Stimulated activated naive CD4-positive, alpha-beta T cell treated with Interleukin-2 at 50 U/mL for 16 hours (primary cell): ENCODE measurements at places on chromosomes 1 and 21.

- DNase-seq, result no peak
Observed at GRCh38 chr1:100502052-100502792, 35.7 kb upstream of the GPR88 start.

DNA sequence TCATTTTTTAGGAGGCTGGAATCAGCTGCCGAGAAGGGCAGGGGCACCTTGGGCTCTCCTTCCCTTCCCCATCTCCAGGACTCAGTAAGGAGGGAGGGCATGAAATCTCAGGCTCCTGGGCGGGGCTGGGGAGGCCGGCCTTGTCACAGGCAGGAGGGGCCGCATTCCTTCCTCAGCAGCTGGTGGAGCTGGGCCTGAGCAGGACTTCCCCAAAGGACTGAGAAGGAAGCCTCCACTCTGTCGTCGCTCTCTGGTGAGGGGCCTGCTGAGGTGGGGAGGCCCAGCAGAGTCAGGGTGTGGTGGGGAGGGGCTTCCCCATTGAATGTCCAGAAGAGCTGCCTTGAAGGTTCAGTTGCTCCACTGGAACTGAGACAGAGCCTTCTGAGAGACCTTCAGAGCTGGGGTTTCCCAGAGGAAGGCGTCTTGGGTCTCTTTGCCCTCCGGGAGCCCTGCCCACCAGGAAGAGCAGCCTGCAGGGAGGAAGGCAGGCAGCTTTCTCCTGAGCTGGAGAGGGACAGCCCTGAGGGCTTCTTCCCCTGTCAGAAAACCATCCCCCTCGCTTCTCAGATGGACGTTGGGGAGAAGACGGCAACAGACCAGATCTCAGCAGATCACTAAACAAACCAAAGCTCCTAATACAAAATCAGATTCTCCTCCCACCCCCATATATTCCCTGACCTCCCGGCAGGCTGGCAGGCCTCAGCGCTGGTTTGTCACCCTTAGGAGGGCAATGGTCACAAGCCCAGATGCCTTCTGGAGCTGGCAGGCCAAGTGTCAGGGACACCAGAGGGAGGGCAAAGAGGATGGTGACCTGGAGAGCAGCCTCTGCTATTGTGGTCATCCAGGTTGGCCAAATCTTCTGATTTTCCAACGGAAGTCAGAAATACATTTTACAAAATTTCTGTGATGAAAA is 10.7 kb downstream of the KCNA10 start:
- DNase-seq, result no peak

DNA sequence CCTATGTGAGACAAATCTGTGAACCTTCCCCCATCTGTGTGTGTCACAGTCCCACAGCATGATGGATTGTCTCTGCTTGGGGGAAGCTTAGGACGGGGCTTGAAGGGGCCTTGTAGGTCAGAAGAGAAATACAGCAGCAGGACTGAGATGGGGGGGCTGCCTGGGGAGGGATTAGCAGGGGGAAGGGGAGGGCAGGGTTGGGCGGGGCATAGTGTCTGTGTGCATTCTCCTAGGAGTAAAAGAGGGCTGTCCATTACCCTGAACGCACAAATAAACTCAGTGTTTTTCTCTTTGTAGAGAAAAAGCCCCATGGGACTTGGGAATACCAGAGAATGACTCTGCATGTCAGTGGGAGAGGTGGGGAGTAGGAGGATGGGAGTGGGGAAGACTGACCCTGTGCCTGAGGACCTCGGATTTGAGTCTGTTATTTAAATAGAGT is 16.4 kb downstream of the RNF220 start:
- DNase-seq, result no peak

- no peak for DNase-seq
Observed at GRCh38 chr1:35069746-35070145, 9.4 kb upstream of the ZMYM1 start.

DNA sequence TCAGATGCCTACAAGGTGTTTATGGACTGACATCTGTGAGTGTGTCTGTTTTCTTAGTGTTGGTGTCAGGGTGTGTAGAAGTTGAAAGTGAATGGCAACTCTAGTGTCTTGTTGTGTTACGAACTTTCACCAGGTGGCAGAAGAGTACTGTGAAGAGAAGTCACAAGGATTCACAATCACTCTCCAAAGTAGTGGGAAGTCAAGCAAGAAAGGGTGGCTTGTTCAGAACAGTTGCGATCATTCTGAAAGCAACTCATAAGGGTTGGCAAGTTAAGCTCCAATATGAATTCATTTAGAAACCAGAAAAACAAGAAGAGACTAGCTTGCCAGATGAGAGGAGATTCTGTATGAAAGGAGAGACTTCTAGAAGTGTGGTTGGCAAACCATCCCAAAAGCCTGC is 86.1 kb downstream of the FASLG start:
- DNase-seq, result no peak

GRCh38 chr1:58460469-58460868 is 86.1 kb downstream of the OMA1 start:
- DNase-seq, result no peak

GRCh38 chr1:85484264-85484663 is 19.3 kb upstream of the DDAH1 start:
- DNase-seq, result no peak

DNA sequence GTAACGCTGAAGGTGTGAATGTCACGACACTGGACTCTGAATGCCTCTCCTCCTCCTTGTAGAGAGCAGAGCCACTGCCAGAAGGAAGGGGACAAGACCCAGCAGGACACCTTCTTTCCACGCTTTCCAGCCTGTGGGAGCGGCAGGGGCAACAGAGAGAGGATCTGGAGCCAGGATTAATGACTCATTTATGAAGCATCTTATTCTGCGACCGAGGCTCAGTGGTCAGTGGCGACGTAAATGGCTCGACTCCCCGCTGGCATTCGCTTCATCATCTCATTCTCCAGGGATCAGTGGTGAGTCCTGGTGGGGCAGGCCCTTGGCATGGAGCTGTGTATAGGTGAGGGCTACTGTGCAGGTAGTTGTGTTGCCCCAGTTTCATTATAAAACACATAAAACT is 4.6 kb downstream of the SLC37A1 start:
- DNase-seq, result no peak

DNA sequence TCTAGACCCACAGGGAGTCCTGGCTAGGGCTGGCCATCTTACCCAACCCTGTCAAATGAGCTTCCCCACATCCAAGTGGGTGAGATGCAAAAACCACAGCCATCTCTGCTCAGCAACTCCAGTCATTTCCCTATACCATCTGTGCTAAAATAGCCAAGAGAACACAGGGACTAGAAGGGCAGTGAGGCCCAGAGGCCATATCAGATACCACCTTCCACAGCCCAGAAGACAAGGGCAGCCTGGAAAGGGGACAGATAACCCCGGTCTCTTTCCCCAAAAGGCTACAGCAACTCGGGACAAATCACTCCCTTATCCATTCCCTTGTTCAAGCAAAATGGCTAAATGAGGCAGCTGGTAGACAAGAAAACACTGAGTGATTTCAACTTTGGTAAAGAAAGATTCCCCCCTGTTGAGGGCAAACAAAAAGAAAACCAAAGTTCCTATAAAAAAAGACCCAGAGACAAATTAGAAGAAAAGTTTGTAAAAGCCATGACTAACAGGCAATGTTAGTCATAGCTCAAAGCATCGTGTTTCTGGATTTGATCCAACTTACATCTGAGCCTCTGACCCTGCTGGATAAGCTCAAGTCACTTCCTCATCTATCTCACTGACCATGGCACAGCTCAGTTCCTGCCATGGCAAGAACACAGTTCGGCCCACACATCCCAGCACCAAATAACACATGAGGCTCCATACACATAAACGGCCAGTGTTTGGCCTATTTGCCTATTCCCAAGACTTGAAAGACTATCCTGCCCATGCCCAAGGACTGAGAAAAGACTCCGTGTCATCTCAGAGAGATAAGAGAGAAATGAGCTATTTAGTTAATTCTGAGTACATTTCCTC is 3.1 kb downstream of the LAMB3 start:
- no peak for DNase-seq

- no peak for DNase-seq
Observed at GRCh38 chr1:22108339-22109105, 34.4 kb downstream of the WNT4 start.

GRCh38 chr1:47532921-47533792 is 95.3 kb downstream of the FOXD2 start:
- no peak for DNase-seq

- DNase-seq, result no peak
Observed at GRCh38 chr21:42140196-42140934, 69.2 kb downstream of the UMODL1 start.
